ENCODE measurements at places on chromosomes 2 and 18. TPM values are rescaled to one million over a fixed set of nuclear protein-coding genes. Genes with fewer than 3 reads are reported as not detected.

DPP10 gene
- total RNA-seq, result 2.2 TPM

EPC2 gene
- total RNA-seq, result 47.0 TPM

HTR2B gene
- total RNA-seq, result 1.2 TPM

DNA sequence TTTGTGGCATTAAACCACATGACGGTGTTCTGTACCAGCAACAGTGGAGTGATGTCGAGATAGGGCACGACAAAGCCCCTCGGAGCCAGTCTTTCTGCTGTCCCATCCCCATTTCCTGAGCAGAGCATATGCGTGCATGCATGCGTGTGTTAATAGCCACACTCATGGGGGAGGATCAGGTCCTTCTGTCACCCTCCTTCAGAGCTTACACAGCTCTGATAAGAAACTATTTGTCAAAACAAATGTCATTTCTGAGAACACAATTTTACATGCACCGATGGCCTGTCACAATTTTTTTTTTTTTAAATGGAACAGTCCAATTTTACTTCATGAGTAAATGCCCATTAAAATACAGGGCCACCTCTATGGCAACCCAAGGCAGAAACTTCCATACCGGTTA lies 95.9 kb upstream of the ZBTB14 start:
- DNase-seq, result no peak

GRCh38 chr2:186590759-186591505 lies 1.1 kb downstream of the ITGAV start:
- DNase-seq, result no peak

GRCh38 chr2:157769856-157770255 lies 106.3 kb downstream of the ACVR1 start:
- DNase-seq, result no peak

GRCh38 chr2:165013944-165014619 lies 58.8 kb upstream of the SLC38A11 start:
- no peak for DNase-seq

DNA sequence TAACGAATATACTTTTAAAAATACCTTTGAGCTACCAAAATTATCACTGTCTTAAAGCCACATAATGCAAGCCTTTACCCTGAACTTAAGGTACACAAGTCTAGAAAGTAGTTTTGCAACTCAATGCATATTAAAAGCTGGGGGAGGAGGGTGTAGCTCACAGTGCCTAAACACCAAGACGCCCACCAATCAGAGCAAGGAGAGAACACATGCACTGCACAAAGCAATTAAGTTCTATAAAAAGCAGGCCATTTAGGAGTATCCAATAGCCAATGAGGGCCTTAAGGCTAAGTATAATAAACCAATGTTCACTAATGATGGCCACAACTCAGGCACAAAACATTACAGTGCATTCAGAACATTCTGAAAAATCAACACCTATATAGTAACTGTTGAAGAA lies 16.2 kb downstream of the TRIP12 start:
- no peak for DNase-seq

DNA sequence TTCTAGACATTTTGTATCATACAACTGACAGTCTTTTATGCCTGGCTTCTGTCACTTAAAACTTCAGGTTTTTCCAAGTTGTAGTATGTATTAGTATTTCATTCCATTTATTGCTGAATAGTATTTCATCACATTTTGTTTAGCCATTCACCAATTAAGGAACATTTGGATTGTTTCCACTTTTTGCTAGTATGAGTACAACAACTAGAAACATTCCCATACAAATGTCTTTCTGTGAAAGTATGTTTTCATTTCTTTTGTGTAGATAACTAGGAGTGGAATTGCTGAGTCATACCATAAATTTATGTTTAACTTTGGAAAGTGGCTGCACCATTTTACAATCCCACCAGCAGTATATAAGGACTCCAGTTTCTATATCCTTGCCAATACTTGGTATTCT lies 135.9 kb downstream of the ATAD2B start:
- DNase-seq, result no peak

GRCh38 chr2:53852532-53852931 lies 7.2 kb downstream of the GPR75 start:
- no peak for DNase-seq

GRCh38 chr2:134842930-134843490 lies 4.6 kb downstream of the ACMSD start:
- no peak for DNase-seq

IL36A gene
- not detected for total RNA-seq

ALPP gene
- not detected for total RNA-seq

ATP8B1 gene
- total RNA-seq, result 10.5 TPM

- DNase-seq, result no peak
Measured at GRCh38 chr2:6833300-6833604, 32.5 kb downstream of the CMPK2 start.

GAREM2 gene
- 6.8 TPM for total RNA-seq

- DNase-seq, result no peak
Measured at GRCh38 chr2:217932803-217933616, 69.8 kb downstream of the TNS1 start.

- no peak for DNase-seq
Measured at GRCh38 chr2:152583512-152584229, 133.6 kb downstream of the PRPF40A start.

- no peak for DNase-seq
Measured at GRCh38 chr18:59940068-59940467, 40.3 kb downstream of the PMAIP1 start.

- no peak for DNase-seq
Measured at GRCh38 chr2:224973112-224974016, 68.9 kb downstream of the DOCK10 start.

DNA sequence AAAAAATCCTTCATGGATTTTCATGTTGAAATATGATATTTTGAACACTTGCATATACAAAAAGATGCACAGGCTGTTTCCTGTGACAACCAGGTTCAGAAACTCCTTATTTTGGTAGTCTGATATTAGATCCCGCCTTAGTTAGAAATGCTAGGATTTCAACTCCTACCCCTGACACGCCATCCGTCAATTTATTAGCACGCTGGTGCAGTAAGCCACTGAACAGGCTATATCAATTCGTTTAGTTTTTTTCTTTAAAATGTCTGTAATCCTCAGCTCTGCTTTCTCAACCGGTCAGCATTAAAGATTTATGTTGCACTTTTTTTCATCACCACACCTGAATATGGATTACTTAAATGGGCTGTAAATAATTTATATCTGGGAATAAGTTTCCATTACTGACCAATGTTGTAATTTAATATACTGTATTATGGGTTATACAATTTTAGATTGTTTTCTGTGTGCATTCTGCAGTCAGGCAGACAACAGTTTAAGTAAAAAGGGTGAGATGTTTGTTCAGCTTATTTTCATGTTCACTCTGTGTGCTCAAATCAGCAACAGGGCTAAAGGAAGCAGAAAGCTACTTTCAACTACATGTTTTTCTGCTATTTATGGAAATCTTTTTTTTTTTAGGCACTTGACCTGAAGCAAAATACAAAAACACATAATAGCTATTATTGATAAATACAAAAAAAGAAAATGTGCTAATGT lies 227.7 kb downstream of the ARHGAP15 start:
- no peak for DNase-seq

- DNase-seq, result no peak
Measured at GRCh38 chr2:54271843-54272627, 16.0 kb upstream of the TSPYL6 start.

GRCh38 chr2:25597881-25598280 lies 75.5 kb downstream of the DTNB start:
- no peak for DNase-seq

DNA sequence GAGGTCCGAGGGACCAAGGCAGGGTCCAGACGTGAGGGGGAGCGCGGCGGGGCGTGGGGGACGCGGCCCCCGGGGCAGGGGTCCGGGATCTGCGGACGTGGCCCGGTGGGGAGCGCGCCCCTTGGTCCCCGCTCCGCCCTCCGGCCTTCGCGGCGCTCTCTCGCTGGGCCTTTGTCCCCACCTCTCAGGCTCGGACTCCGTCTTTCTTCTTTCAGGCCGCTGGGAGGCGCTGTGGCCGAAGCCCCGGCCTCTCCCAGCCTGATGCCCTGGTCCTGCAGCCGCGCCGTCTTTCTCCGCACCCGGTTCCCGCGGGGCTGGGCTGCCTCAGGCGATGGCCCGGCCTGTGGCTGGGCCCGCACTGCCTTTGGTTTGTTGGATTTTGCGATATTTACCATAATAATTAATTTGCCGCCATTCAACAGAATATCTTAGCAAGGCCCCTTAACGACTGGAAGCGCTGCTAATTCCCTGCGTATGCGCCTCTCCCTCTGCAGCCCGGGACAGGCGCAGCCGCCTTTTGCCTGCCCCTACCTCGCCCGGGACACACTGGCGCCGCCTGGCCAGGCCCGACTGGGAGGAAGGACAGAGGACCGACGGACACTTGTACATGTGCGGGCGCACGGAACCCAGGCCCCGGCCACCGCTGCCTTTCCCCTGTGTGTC lies 10.8 kb downstream of the SIX3 start:
- DNase-seq, result no peak

ANKRD62 gene
- total RNA-seq, result not detected

UPP2 gene
- total RNA-seq, result not detected

ELOA2 gene
- total RNA-seq, result not detected

- DNase-seq, result no peak
Measured at GRCh38 chr18:22723773-22724172, 209.4 kb upstream of the RBBP8 start.

DNA sequence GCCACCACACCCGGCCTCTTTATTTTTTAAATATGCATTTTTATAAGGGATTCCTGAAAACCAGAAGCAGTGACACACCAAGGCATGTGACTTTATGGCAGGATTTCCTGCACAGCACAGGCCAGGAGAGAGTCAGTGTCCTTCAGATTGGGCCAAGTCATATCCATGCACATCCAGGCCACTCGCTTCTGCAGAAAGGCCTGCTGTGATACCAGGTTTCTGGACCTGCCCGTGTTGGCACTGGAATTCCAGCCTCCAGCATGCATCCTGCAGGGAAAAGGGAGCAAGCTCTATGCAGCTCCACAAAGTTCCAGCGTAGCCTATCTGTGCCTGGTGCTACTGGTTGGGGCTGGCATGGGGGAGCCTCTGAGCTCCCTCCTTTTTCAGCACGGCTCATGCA lies 36.8 kb downstream of the MEX3C start:
- DNase-seq, result no peak

DNA sequence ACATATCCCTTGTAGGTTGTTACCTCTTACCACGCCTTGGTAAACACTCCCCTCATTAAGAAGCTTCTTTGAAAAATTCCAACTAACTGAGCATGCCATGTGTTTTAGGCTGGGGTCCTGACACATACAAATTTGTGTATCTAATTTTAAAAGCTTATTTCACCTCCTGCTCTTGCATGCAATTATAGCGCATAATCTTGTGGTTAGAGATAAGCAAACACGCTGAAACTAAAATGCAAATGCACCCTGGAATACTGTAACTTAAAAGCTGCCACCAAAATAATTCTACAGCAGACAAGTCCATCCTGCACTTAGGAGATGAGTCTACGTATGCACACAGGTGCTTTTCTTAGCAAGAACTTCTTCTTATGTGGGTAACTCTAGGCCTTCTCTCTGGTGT lies 990.2 kb downstream of the TSN start:
- no peak for DNase-seq

DNA sequence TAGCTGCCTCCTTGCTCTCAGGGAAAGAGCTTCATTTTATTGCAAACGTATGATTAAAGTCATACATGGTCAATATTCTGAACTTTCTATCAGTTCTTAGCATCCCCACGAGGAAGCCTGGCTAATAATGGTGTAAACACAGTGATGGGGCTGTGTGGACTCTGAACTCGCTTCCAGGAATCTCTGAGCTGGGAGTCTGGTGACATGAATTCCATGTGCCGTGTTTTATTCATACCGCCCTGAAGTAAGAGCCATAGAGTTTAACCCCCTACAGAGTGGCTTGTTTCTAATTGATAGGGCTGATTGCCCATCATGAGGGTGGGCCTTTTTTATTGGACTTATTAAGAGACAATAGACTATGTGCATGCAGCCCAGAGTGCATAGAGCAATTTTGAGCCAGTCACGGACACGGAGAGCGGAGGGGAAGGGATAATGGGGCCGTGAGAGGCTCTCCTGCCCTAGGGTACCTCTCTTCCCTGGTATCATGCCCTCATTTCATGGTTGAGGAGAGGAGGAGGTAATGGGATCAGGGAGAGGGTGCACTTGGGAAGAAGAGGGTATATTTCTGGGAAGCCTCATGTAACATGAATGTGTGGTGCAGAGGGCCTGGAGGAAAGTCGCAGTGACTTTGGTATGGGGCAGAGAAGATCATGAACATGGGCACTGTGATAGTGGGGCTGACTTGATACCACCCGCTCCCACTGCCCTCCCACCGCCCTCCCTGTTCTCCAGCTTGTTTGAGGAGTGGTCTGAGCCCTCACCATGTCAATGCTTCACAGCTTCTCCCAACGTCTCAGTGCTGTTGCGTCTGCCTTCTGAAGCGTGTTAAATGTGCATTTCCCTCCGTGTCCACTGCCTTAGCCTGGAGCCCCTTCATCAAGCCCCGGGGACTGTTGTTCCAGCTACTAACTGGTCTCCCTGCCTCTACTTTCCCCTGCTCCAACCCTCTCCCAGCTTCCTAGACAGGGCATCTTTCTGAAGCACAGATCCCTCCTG lies 73.2 kb downstream of the IL1R2 start:
- no peak for DNase-seq

DNA sequence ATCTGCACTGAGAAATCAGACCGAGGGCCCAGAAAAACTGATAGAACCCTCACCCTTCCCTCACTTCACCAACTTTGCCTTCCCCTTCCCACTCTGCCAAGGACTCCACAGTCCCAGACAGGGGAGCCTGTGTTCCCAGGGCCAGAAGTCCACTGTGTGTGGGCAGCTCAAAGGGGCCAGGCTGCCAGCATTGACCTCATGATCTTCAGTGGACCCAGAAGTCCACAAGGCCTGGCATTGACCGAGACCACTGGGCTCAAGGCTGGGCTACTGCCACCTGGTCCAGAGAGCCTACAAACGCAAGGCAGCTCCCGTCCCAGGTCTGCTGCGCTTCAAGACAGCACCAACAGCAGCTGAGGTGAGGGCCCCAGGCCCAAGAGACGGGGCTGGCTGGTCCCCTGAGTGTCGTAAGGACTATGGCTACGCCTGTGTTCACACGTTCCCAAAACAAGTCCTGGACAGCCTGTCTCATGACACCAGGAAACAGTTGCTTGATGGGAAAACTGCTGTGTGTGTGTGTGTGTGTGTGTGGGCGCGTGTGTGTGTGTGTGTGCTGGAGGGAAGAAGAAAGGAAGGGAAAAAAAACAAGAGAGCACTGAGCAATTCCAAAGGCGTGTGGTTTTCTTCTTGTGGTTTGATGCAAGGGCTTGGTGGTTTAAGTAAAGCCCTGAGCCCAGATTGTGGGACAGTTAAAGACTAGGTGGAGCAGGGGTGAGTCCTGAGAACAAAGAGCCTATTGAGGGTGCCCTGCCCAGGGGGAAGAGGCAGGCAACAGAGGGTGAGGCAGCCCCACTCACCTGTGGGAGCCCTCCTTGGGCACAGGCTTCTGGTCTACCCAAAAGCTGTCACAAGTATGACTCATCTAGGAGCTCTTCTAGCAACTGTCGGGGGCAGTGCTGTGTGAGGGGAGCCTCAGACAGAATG lies 46.6 kb upstream of the ZBTB7C start:
- no peak for DNase-seq
